ENCODE measurements at places on chromosomes 2 and 18.

DNA sequence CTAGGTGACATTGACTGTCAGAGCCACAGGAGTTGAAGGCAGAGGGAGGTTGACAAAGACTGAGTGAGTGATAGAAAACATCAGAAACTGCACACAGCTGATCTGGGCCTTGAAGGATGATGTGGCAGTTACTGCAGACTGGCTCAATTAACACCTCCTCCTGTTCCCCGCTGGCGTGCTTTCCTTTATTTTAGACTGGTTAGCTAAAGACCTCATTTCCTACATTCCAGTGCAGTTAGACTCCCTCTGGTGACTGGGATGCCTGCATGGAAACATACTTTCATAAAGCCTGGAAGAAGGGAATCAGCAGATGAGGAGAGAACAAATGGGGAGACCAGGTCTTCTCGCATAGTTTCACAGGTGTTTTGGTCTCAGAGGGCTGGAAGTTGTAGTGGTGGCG lies 7.1 kb downstream of the TPGS2 start:
- no peak for DNase-seq

GRCh38 chr2:68824831-68825230 lies 46.4 kb downstream of the BMP10 start:
- no peak for DNase-seq

DNA sequence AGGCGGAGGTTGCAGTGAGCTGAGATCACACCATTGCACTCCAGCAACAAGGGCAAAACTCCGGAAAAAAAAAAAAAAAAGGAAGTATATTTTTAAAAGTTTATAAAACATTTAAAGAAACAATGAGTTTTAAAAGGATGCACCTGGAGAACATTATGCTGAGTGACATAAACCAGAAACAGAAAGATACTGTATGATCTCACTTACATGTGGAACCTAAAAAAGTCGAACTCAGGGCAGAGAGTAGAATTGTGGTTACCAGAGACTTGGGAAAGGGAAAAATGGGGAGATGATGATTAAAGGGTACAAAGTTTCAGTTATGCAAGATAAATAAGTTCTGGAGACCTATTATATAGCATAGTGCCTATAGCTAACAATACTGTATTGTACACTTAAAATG lies 52.8 kb upstream of the RTN4 start:
- no peak for DNase-seq

- DNase-seq, result no peak
These were observed 302.5 kb downstream of the NRXN1 start for GRCh38 chr2:50729306-50730049.

- DNase-seq, result no peak
These were observed 124.8 kb upstream of the COL5A2 start for GRCh38 chr2:189304360-189304759.

- no peak for DNase-seq
These were observed 15.2 kb downstream of the IL18RAP start for GRCh38 chr2:102438111-102438510.

GRCh38 chr2:46847726-46848412 lies 67.7 kb downstream of the MCFD2 start:
- DNase-seq, result no peak

DNA sequence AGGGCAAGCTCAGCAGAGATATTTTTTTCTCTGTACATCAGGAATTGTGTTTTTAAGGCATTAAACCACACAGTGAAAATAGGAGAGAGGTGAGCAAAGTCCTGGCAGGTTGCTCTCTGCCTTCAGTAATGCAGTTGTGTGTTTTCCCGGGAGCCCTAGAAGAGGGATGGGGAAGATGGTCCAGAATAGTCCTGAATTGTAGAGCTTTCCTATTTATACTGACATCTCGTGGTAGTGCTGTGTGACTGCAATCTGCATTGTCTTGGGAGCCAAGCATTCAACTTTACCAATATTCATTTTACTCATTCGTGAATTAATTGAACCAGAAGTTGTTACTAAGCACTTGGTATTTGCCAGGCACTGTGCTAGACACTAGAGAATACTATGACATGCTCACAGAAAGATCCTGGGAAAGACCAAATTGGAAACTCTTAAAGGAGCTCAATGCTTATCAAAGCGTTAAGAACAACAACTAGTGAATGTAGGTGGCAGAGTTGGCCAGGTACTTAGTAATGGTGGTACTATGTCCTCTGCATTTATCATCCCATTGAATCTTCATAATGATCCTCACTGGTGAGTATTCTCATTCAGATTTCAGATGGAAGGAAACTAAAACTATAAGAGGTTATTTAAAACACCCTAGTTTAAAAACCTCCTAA lies 214.6 kb downstream of the TRIB2 start:
- no peak for DNase-seq

- DNase-seq, result peak; percentile 2
These were observed 250.3 kb upstream of the ID2 start for GRCh38 chr2:8431446-8432125.

All from stimulated activated naive CD8-positive, alpha-beta T cell treated with anti-CD3 and anti-CD28 coated beads, Interleukin-15, amount 100 ng/mL, for 72 hours (primary cell).